ENCODE measurements at places on chromosomes 2 and 18. TPM values are rescaled to one million over a fixed set of nuclear protein-coding genes. Genes with fewer than 3 reads are reported as not detected.

The GPBAR1 gene
- total RNA-seq: not detected

The C2orf78 gene
- not detected for total RNA-seq

The MDH1B gene
- total RNA-seq: 0.83 TPM

The ADAM23 gene
- total RNA-seq: 2.4 TPM

The GFPT1 gene
- 49.1 TPM for total RNA-seq

The TRIM43 gene
- not detected for total RNA-seq

The NPHP1 gene
- total RNA-seq: 3.6 TPM

The NCKAP5 gene
- 1.7 TPM for total RNA-seq

The ESPNL gene
- 0.35 TPM for total RNA-seq

The ANKRD30BL gene
- total RNA-seq: not detected

The NT5C1B gene
- total RNA-seq: not detected

The SERPINB12 gene
- not detected for total RNA-seq

The MALT1 gene
- total RNA-seq: 8.4 TPM

The SCG2 gene
- total RNA-seq: 36.4 TPM

The ACADL gene
- 0.83 TPM for total RNA-seq

The HES6 gene
- 1.7 TPM for total RNA-seq

The SLC9A4 gene
- not detected for total RNA-seq

The RBBP8 gene
- 6.2 TPM for total RNA-seq

The TEKT4 gene
- not detected for total RNA-seq

The DTNA gene
- total RNA-seq: 39.8 TPM

The CD8B2 gene
- 0.23 TPM for total RNA-seq

The SLC5A7 gene
- total RNA-seq: not detected

The SLC4A5 gene
- total RNA-seq: not detected

The SCN2A gene
- total RNA-seq: 1.8 TPM

The IL1R2 gene
- total RNA-seq: 5.9 TPM

The CCDC150 gene
- total RNA-seq: 2.7 TPM

The DNAJB2 gene
- total RNA-seq: 125 TPM

The USP34 gene
- total RNA-seq: 78.6 TPM

The PSMG2 gene
- 53.3 TPM for total RNA-seq

The XRCC5 gene
- 191 TPM for total RNA-seq

The FSHR gene
- total RNA-seq: not detected

The PRSS56 gene
- not detected for total RNA-seq

The GPR45 gene
- not detected for total RNA-seq

The IFIH1 gene
- 6.3 TPM for total RNA-seq

The GPC1 gene
- 40.2 TPM for total RNA-seq

The SH2D6 gene
- not detected for total RNA-seq

The IL36RN gene
- total RNA-seq: not detected

The CYTIP gene
- 0.23 TPM for total RNA-seq

The ARHGEF33 gene
- 0.15 TPM for total RNA-seq

The SCN3A gene
- total RNA-seq: 3.5 TPM

The RIT2 gene
- total RNA-seq: not detected

The CD8B gene
- total RNA-seq: not detected

The ARL4C gene
- 147 TPM for total RNA-seq

The UBXN4 gene
- 59.9 TPM for total RNA-seq

The EPB41L3 gene
- 0.68 TPM for total RNA-seq

The SS18 gene
- total RNA-seq: 114 TPM

The GALR1 gene
- total RNA-seq: under 0.01 TPM

The CLHC1 gene
- total RNA-seq: 5.6 TPM
